ENCODE measurements at places on chromosomes 6 and 20. TPM values are rescaled to one million over a fixed set of nuclear protein-coding genes. Genes with fewer than 3 reads are reported as not detected.

DNA sequence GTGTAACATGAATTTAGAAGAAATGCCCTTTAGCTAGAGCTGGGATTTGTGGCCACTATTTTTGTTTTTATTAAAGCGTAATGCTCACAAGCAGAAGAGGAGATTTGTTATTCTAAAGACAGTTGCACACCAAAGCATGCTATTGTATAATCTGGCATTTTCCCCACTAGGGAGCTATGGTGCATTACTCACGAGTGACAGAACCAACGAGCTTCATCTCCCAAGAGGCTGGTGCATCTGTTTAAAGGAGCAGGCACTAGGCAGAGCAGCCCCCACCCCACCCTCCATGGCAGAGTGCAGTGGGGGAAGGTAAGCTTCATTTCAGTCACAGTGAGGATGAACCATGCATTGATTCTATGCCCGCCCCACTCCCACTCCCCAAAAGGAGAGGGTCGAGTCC lies 287.3 kb upstream of the TSHZ2 start:
- no peak for DNase-seq
- no peaks in the 10 kb centered on the region for H3K27me3 ChIP-seq
- H3K36me3 ChIP-seq: no peaks in the 10 kb centered on the region
- no peak overlapping the region for H3K27ac ChIP-seq

Gene PHF10
- polyA plus RNA-seq: 25.7 TPM

Gene FAM162B
- not detected for polyA plus RNA-seq

Gene RNF39
- polyA plus RNA-seq: not detected

DNA sequence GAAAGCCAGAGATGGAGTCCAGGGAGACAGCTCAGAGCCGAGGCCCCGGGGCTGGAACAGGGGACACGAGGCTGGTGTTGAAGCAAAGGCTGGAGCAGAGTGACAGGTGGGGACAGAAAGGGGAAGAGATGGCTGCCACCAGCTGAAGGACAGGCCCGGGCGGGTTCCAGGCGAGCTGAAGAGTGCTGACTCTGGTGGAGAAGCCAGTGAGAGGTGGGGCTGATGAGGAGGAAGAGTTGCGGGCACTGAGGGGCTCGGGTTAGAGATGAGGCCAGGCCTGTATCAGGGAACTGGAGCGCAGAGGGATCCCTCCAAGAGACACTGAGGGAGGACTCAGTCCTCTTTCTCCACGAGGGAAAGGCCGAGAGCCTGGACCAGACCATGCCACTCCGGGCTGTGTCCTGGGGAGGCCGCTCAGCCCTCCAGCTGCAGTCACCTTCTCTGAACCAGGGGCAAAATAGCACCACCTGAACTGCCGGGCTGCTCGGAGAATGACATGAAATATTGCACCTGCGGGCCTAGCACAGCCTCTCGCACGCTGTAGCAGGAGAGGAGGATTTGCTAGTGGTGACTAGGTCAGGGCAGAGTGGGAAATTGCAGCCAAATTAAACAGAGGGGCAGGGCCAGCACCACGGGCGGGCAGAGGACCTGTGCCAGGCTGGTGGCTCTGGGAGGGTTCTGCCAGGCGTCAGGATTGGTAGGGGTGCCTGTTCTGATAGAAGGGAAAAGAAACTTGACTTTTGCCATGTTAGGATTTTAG lies 175.9 kb downstream of the ZDHHC14 start:
- DNase-seq: no peak
- H3K27ac ChIP-seq: no peak overlapping the region
- no peaks in the 10 kb centered on the region for H3K27me3 ChIP-seq

- no peak for DNase-seq
- no peak overlapping the region for H3K27ac ChIP-seq
- H3K4me1 ChIP-seq: peaks cover 8% of the 10 kb centered on the region
- H3K27me3 ChIP-seq: no peaks in the 10 kb centered on the region
These were observed 2.0 kb downstream of the COL19A1 start for GRCh38 chr6:69868252-69868804.

GRCh38 chr6:20180935-20181334 lies 31.3 kb downstream of the MBOAT1 start:
- no peak overlapping the region for H3K4me3 ChIP-seq
- H3K36me3 ChIP-seq: no peaks in the 10 kb centered on the region
- no peaks in the 10 kb centered on the region for H3K4me1 ChIP-seq
- no peak overlapping the region for H3K27ac ChIP-seq

Gene FOXQ1
- polyA plus RNA-seq: not detected

Gene TREML2
- polyA plus RNA-seq: not detected

DNA sequence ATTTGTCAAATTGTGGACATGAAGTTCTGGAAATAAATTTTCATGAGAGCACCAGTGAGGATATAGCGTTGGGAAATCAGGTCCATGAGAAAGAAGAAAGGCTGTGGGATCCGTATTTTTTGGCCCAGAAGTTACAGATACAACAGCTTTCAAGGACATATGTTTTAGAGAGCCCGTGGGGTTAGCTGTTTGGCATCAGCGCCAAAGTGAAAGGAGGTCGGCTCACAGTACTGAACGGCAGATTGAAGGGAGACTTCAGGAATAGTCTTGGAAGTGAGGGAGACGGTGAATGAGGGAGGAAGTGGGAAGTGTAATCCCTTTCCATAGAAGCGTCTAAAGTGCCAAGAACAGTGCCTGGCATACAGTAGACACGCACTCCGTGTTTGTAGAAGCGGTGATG lies 31.8 kb downstream of the ZDHHC14 start:
- H3K27ac ChIP-seq: no peak overlapping the region
- H3K27me3 ChIP-seq: no peaks in the 10 kb centered on the region
- DNase-seq: no peak
- no peaks in the 10 kb centered on the region for H3K4me1 ChIP-seq
- no peak overlapping the region for H3K4me3 ChIP-seq

GRCh38 chr6:7723041-7723447 lies 2.9 kb upstream of the BMP6 start:
- H3K4me3 ChIP-seq: no peak overlapping the region
- peak; percentile 50 for DNase-seq
- H3K27me3 ChIP-seq: peaks cover 39% of the 10 kb centered on the region
- no peaks in the 10 kb centered on the region for H3K36me3 ChIP-seq
- 0 out of 2 replicates have a peak, but pooled peaks cover 3% of the 10 kb centered on the region for H3K4me1 ChIP-seq
- H3K27ac ChIP-seq: no peak overlapping the region

- no peak overlapping the region for H3K4me3 ChIP-seq
- no peak for DNase-seq
These were observed 199.3 kb downstream of the TENT5A start for GRCh38 chr6:81553216-81553615.

DNA sequence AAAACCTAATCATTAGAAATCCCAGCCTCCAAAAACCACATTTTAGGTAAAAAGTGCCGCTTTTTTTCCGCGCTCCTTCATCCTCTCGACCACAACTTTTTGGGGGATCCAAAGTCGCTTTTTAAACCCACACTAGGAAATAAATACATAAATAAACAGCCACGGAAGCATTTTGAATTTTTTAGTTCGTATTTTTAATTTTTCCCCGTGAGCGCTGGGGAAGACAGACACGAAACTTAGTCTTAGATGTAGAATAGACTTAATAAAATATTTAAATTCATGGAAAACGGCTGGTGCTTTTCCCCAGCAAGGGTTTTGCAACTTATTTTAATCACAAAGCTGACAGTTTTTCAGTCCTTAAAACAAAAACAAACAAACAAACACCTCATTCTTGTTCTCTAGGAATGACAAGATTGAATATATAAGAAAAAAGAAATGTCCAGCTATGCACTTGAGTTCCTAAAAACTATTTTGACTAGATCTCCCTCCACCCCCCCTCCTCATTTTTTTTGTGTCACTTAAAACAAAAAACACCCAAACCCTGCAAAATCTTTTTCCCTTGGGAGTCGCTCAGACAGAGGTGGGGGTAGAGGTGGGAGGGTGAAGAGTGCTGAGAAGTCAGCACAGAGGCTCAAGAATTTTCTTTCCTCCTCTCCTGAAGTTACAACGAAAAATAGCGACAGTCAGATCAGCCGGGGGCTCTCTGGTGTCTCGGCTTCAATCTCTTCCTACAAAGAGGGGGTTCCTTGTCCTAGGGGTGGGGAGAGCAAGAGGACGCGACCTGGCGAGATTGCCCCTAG lies 43.4 kb upstream of the SUPT3H start:
- peaks cover 21% of the 10 kb centered on the region for H3K4me1 ChIP-seq
- peak overlapping the region; percentile 61 for H3K4me3 ChIP-seq
- no peaks in the 10 kb centered on the region for H3K27me3 ChIP-seq
- H3K27ac ChIP-seq: no peak overlapping the region
- DNase-seq: no peak

DNA sequence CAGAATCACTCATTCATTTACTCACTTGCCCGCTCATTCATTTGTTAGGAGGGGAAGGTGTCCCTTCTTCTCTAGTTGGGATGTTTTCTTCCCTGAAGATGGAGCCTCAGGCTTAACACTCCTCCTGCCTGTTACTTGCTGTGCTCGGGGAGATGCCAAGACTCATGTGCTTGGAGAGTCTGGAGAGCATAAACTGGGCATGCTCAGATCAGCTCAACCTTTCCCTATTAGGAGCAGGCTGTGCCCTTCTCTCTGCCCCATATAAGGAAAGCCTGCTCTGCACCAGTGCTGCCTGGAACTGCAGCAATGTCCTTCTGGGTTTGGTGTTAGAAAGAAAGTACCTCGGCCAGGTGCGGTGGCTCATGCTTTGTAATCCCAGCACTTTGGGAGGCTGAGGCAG lies 18.0 kb upstream of the UBE2V1 start:
- H3K27ac ChIP-seq: no peak overlapping the region
- peaks cover 28% of the 10 kb centered on the region for H3K36me3 ChIP-seq
- no peaks in the 10 kb centered on the region for H3K27me3 ChIP-seq
- no peaks in the 10 kb centered on the region for H3K4me1 ChIP-seq

Gene PLCB4
- 7.0 TPM for polyA plus RNA-seq

Gene TRAPPC3L
- 0.03 TPM for polyA plus RNA-seq

DNA sequence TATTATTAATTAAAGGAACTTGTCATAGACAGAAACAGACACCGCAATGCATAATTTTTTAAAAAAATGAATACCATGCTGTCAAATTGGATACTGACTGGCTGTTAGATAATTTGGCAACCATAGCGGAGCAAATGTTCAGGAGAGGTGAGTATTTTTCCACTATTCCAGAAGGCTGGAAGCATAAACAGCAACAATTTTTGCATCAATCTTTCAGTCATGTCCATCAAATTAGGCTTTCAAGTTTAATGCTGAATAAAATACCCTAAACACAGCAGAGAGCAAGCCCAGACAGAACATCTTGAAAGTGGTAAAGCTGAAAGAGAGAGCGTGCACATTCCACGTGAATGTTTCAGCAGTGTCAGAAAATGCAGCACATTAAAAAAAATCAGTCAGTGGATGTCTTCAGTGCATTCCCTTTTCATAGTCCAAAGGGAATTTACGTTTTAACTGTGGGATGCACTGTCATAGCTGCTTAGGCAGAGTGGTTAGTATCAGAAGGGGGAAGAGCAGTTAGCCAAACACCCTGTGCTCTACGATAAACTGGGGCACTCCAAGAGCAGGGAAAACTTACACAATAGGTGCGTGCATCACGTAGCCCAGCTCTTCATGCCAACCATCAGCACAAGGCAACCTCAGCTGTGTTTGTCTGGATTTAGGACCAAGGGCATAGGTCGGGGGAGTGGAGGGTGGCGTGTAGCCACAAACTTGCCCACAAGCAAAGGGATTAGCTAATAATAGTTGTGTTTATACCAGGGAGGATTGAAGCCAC lies 116.2 kb upstream of the STMND1 start:
- H3K4me3 ChIP-seq: no peak overlapping the region
- H3K4me1 ChIP-seq: no peaks in the 10 kb centered on the region
- H3K27me3 ChIP-seq: no peaks in the 10 kb centered on the region
- peak overlapping the region; percentile 31 for H3K27ac ChIP-seq

DNA sequence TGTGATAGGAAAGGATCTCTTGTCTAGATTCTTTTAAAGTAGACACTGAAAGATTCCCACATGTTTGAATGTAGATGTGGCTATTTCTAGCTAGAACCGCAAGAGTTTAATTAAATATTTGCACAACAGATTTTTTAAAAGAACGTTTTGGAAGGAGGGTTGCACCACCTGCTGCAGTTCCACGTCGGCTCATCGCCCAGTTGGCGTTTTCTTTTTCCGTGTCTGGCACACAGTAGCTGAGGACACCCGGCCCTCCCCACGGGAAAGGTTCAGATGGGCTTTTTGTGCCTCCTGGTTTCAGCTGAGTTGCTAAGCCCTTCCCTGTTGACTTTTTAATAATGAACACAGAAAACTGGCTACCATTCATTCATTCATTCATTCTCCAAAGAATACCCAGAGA lies 41.8 kb upstream of the DOK5 start:
- no peaks in the 10 kb centered on the region for H3K4me1 ChIP-seq
- no peaks in the 10 kb centered on the region for H3K36me3 ChIP-seq
- H3K27ac ChIP-seq: no peak overlapping the region

Gene WFDC2
- polyA plus RNA-seq: not detected

Gene SSTR4
- polyA plus RNA-seq: not detected

Gene TAGAP
- polyA plus RNA-seq: not detected

Gene MMP24OS
- 53.1 TPM for polyA plus RNA-seq

Gene CCN5
- 0.05 TPM for polyA plus RNA-seq

- peak overlapping the region; percentile 92 for H3K4me3 ChIP-seq
- H3K27me3 ChIP-seq: no peaks in the 10 kb centered on the region
- H3K27ac ChIP-seq: peak overlapping the region; percentile 86
- peaks cover 15% of the 10 kb centered on the region for H3K36me3 ChIP-seq
- peaks cover 8% of the 10 kb centered on the region for H3K4me1 ChIP-seq
These were observed 1.1 kb downstream of the TPX2 start for GRCh38 chr20:31740208-31740607.

DNA sequence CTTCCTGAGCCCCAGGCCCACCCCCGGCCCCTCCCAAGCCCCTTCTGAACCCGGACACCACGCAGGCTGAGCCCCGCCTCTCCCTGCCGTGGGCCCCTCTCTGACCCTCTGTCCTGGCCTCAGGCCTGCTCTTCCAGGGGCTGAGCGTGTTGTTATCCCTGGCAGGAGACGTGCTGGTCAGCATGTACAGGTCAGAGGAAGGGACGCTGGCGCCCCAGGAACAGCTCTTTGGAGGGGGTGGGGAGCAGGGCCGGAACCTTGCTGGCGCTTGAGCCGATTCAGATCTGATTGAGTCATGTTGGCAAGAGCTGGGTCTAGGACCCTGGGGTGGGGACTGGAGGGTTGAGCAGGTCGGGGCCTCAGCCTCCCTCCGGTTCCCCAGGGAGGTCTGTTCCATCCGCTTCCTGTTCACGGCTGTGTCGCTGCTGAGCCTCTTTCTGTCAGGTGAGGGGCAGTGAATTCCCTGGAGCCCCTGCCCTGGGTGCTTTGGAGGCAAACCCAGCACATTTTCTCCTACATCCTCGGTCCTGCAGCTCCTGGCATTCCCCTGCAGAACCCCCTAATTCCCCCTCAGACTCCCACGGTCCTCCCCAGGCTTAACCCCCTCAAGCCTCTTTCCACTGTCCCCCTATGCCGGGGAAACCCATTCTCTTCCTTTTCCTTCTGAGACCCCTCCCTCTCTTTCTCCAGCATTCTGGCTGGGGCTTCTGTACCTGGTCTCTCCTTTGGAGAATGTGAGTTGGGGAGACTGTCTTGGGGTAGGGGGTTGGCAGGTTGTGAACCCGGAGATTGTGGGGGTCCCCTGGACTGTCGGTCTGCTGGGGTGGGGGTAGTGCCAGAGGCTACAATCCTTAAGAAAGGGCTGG lies 2.0 kb downstream of the SPAG4 start:
- H3K27ac ChIP-seq: peak overlapping the region; percentile 80
- DNase-seq: peak; percentile 81
- peak overlapping the region; percentile 83 for H3K4me3 ChIP-seq
- H3K4me1 ChIP-seq: peaks cover 11% of the 10 kb centered on the region
